ENCODE measurements at places on chromosomes 2 and 18.

- DNase-seq: no peak
These were observed 63.2 kb downstream of the ZEB2 start for GRCh38 chr2:144456680-144457079.

DNA sequence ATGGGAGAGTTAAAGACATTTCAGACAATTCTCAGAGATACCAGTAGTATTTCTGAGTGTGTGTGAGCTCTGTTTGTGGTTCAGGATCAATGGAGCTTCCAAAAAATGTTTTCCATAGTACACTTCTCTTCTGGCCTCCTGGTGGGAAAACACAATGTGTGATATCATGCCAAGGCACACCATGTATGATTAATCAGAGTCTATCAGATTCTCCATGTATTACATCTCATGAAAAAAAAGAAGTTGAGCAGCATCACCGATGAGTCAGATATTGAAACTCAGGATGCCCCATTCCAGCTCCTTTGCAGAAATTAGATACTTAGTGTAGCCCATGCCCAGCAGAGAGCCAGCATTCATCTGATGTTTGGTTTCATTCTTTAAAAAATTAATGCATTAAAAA lies 620.3 kb upstream of the POU3F3 start:
- no peak for DNase-seq

- DNase-seq: no peak
These were observed 25.4 kb downstream of the GREB1 start for GRCh38 chr2:11559066-11559785.

DNA sequence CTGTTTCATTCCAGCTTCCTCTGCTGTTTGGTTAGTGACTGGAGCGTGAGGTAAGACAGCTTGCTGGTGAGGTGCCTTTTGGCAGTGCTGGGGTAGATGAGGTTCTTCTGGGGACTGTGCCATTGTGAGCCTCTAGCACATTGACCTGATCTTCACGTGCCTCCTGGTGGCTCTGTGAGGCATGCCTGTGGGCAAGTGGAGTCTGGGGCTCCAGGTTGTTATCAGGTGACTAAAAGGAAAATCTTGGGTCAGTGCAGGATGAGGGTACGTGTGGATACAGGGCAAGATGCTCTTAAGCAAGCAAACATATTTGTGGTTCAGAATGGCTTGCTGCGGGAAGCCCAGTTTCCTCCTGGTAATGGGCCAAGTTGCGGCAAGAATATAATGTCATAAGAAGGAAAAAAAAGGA lies 75.4 kb downstream of the FHOD3 start:
- no peak for DNase-seq

DNA sequence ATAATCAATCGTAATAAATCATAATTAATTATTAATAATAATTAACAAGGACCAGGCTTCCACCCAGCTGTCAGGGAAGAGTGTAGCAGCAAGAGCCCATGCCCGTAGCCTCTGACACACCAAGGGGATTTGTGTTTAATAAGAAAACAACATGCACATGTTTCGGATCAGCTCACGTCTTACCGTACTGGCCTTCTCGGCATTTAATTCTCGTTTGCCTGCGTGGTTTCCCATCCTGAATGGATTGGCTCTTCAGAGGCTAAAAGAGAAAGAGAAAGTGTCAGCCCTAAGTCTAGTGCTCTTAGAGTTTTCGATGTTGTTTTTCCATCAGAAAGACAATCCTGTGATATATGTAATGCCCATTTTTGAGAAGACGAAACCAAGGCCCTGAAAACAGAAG lies 27.6 kb downstream of the MBP start:
- DNase-seq: no peak
